Stimulated activated CD4-positive, alpha-beta T cell treated with anti-CD3 and anti-CD28 coated beads, Interleukin-1b, Interleukin-23, amount 100 ng/mL, for 24 hours (primary cell): ENCODE measurements at places on chromosomes 7 and 10.

DNA sequence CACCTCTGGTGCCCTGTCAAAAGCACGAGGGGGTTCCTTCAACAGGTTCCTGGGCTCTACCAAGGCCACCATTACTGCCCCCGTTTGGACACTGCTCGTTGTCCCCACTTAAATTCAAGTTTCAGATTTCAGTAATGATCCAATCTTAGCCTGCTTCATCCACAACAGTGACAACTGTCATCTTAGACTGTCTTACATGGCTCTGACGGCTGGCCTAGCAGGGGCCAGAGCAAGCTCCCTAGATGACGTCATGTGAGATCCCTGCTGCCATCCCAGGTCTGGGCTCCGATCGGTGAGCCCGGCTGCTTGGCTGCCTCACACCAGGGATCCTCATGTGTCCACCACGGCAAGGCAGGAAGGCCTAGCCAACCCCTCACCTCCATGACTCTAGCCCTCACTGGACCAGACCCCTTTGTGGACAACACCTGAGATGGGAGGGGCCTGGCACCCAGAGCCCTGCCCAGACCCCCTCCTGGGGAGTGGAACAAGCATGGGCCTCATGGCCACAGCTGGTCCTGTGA, 82.5 kb downstream of the FAM53B start:
- DNase-seq: no peak

DNA sequence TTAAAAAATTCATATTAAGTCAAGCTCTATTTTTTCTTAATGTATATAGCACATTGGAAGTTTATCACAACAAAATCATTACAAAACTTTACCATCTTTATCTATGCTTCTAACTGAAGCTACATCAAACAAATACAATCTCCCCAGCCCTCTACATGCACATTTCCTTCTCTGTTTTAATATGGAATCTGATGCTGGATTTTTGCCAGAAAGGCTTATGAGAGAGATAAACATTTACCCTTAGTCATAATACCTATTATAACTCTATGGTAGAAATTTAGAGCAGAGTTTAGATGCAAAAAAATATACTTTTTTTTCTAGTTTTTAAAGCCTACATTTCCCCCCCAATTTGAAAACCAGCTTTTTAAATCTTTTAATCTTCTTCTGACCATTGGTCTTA, 1198.6 kb downstream of the GATA3 start:
- DNase-seq: no peak

DNA sequence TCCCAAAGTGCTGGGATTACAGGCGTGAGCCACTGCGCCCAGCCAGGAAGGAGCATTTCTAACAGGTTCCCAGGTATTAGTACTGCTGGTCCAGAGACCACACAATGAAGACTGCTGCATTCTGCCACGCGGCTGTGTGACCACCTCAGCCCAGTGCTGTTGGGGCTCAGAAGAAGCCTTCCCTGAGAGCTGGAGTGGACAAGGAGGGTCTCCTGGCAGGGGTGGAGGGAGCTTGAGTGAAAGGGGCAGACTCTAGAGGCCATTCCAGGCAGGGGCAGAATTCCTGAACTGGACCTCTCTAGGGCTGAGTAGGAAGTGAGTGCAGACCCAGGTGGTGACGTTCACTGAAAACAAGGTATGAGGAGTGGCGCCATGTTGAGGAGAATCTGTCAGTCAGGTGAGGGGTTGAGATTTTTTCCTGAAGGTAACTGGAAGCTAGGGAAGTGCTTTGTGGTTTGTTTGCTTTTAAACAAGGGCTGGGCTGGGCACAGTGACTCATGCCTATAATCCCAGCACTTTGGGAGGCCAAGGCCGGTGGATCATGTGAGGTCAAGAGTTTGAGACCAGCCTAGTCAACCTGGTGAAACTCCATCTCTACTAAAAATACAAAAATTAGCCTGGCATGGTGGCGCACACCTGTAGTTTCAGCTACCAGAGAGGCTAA, 67.6 kb downstream of the TACC2 start:
- no peak for DNase-seq

DNA sequence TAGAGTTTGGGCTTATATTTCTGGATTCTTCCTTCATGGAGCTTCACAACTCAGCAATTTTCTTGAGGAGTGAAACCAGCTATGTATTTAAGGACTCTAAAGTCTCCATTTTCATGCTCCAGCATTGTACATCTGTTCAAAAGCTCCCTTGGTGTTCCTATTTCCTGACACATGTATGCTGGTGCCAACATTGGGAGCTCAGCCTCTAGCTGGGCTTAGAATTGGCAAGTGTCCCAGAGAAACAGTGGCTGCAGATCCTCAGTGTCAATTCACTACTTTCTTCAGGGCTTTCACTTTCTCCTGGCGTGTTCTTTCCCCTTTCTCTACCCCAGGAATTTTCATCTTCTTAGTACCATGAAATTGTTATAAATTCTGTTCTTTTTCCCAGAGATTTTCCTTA, 103.1 kb downstream of the ZNF467 start:
- no peak for DNase-seq

- no peak for DNase-seq
Measured at GRCh38 chr10:48776528-48776927, 91.9 kb downstream of the WDFY4 start.

GRCh38 chr7:51263631-51264484, 52.8 kb downstream of the COBL start:
- no peak for DNase-seq

- peak; percentile 61 for DNase-seq
Measured at GRCh38 chr10:88091490-88092061, 228.2 kb downstream of the PTEN start.

- DNase-seq: no peak
Measured at GRCh38 chr7:157926107-157926506, 589.3 kb downstream of the DNAJB6 start.

DNA sequence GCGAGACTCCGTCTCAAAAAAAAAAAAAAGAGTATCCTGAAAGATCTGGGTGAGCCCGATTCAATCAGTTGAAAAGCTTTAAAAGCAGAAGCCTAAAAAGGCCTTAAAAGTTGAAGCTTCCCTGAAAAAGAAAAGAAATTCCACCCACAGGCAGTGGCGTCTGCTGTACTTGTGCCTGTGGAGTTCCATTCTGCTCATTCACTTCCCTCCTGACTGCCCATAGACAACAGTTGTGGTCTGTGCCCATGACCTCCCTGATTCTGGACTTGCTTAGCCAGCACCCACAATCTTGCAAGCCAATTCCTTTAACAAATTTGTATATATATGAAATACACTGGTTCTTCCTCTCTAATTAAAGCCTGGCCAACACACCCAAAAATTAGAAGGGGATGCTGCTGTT, 141.7 kb downstream of the DLG5 start:
- no peak for DNase-seq

DNA sequence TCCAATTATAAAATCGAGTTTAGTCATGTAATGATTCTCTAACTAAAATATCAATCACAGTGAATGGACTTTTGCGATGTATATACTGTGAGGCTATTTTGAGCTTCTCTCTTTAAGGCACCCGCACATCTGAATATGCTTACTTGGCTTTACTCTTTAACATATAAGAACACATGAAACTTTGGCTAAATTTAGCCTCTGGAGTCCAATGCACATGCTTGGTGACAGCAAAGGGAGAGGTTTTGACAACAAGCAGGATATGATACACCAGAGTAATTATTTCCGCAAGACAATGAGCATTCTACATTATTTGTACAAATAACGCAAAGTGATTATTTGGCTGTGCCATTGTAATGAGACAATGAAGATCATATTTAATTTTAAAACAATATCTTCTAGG, 72.4 kb downstream of the ARID5B start:
- no peak for DNase-seq

DNA sequence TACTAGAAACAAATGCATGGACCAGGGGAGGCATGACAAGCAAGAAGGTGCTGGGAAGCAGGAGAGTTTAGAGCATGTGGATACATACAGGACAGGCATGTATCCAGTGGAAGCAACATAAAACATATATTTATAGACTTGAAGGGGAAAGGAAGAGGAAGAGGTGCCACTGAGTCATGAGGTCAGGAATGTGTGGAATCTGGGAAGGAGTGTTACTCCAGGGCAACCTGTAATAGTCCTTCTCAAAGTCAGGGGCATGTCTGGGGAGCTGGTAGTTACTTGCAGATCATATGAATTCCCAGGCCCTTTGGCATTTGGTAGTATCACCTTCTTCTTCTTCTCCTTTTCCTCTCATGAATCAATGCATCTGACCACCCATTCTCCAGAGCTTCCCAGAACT, 246.6 kb downstream of the XPNPEP1 start:
- no peak for DNase-seq

- DNase-seq: peak; percentile 78
Measured at GRCh38 chr7:65872776-65873581, at the start of gene VKORC1L1. VKORC1L1 (plus strand) TSS chr7:65873074; CDS start chr7:65873372, 298 bp downstream.

GRCh38 chr7:22356701-22357310, at the start of gene RAPGEF5:
RAPGEF5 (minus strand) TSS chr7:22357154; CDS start chr7:22357060, 94 bp downstream.
- DNase-seq: no peak

DNA sequence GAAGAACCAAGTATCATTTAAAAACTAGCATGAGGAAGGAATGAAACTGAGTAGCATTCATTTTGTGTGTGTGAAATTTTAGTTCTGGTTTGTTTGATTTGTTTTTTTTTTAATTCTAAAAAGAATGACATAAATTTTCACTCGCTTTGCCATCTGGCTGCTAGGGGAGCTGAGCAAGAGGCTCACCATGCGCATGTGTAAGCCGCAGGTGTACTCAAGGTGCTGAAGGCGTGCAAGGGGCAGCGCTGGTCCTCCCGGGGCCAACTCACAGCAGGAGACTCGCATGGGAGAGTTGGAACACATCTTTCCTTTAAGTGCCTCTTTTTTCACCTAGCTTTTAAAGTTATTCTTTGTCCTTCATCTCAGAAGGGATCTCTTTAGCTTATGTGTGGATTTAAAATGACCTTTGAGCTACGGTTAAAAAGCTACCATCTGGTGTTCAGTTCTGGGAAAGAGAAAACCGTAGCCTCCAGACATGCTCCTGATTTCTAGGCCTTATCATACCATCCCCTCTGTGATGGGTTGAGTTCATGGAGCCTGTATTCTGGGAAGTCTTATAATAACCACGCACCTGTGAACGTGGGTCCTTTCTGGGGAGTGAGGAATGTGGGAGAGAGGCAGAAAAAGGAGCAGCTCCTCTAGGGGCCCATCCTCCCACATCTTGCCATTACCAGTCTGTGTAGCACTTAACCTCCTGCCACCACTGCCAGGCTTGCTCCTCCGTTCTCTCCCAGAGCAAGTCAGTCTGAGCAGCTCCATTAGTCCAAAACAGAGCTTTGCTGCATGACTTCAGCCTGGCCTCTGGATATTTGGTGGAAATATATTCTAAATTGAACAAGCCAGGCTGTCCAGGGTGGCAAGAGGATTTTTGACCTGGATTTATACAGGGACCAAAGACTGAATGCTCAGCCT, 61.9 kb downstream of the KLHDC10 start:
- no peak for DNase-seq

- DNase-seq: no peak
Measured at GRCh38 chr10:20202337-20202736, 386.1 kb downstream of the PLXDC2 start.

GRCh38 chr10:86872757-86873156, 84.7 kb downstream of the MMRN2 start:
- DNase-seq: no peak

GRCh38 chr7:32326078-32326477, 164.1 kb downstream of the LSM5 start:
- no peak for DNase-seq

GRCh38 chr7:14510268-14510667, 392.3 kb downstream of the DGKB start:
- no peak for DNase-seq

- DNase-seq: no peak
Measured at GRCh38 chr7:39069031-39069430, 91.3 kb downstream of the POU6F2 start.

DNA sequence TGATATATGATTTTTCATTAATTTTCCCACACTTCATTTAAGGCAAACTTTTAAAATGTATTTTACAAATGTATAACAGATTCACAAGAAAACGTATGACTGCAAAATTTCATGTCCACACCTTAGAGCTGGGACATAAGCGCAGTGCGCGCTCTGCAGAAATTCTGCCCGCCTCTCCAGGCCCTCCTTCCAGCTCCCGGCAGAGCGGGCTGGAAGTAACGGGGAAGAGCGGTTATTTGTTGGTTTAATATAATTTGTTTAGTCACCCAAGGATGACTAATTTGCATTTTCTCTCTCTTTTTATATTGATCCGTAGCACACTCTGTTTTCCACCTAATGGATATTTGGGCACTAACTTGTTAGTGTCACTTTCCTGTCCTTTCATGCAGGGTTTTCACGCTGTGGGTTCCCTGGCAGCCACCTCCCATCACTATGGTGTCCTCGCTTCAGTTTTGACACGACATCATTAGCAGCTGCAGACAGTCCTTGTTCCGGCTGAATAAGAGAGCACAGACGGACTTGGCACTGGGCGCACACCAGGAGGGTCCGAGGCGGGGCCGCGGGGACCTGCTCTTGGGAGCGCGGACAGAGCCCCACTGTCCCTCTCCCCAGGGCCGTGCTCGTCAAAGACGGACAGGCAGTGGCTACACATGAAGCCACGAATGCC, 129.2 kb upstream of the SEC61G start:
- DNase-seq: no peak

GRCh38 chr7:75652788-75653187, 86.0 kb downstream of the HIP1 start:
- no peak for DNase-seq

- no peak for DNase-seq
Measured at GRCh38 chr7:79421751-79422150, 31.7 kb downstream of the MAGI2 start.

DNA sequence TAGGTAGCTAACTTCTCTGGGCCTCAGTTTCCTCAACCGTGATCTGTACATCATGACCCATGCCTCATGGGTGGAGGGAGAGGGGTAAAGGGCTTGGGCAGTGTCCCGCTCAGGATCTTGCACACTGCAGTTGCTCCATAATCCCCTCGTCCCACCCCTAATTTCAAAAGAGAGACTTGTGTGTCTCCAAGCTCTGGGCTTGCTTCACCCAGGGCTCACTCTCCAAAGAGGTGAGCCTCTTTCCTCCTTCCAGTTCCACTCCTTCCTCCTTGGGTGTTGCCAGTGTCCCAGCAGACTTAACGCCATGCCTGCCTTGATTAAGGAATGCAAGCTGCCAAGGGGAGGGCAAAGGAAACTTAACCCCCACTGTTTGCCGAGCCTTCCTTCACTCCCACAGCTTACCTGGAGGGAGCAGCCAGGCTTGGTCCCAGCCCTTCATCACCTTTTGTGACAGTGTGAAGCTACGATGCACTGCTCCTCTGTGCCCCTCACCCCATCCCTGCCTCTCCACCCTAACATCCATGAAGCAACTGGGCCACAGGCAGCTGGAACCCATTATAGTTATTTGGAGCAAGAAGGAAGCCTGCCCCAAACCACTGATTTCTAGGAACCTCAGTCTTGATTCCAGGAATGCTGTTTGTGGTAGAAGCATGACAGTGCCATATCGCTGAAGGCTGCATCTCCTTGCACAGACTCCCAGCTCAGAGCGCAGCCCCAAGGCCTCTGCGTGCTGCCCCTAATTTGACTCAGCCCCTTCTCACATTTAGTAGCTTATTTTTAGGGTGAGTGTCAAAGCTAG, 363.3 kb downstream of the TNS3 start:
- no peak for DNase-seq

DNA sequence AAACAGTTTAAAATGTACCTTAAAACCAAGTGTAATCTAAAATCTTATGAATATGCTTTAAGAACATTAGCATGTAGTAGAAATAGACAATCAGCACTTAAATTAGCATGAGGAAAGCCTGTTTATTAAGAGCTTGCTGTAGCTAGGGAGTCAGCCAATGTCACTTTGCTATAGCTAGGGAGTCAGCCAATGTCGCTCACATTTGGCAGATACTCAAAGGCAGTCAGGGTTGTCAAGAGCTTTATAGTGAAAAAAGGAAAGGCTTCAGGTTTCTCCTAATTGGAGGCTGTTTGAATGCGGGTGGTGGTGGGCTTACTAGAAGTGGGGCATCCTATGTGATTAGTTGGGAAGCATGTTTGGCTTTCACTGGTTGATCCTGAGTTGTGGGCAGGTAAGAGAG, 226.2 kb upstream of the DGKB start:
- DNase-seq: no peak
